Activated T-cell treated with anti-CD3 and anti-CD28 coated beads for 24 hours (primary cell): ENCODE measurements at places on chromosomes 4 and X.

DNA sequence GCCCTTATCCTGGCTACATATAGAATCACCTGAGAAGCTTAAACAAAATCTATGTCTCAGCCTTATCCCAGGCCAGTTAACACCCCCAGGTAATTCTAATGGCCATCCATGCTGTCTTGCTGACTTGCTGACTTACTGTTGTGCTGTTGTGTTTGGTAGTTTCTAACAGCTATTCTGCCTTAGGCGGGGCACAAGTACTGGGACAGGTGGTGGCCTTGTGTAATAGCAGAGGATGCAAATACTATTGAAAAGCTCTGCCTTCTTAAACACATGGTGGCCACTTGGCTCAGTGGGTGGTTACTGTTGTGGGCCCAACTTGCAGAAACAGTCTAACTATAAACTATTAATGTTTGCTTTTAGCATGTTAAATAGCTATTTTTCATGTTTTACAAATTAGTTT lies 56.2 kb downstream of the CDS1 start:
- DNase-seq: no peak

- DNase-seq: no peak
These were observed 34.9 kb downstream of the GNL3L start for GRCh38 chrX:54564936-54565335.

DNA sequence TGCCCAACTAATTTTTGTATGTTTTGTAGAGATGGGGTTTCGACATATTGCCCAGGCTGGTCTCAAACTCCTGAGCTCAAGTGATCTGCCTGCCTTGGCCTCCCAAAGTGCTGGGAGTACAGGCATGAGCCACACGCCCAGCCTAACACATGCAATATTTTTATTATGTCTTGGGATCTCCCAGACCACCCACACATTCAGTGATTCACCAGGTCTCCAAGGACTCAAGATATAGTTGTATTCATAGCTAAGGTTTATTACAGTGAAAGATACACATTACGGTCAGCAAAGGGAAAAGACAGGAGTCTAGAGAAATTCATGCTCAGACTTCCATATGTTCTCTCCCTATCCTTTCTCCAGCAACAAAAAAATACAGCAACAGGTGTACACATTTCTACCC lies 25.5 kb upstream of the FAM120C start:
- no peak for DNase-seq

DNA sequence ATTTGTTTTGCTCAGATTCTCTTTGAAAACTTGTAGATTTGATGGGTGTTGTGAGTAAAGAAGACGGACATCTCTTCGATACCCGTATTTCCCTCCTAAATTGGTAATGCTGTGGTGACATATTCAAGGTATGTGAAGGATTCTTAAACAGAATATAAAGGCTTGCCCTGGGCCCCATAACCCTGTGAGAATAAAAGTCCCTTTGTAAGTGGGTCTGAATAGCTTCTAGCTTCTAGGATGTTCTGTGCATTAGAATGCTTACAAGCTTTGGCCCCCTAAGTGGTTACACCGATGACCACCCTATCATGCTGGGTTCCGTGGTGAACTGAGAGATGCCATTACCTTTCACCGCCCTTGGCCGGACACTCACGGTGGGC lies 574 bp upstream of the MOB1B start:
- DNase-seq: no peak

GRCh38 chr4:94408549-94409374 lies 43.0 kb upstream of the PDLIM5 start:
- DNase-seq: no peak

- DNase-seq: no peak
These were observed 211.0 kb downstream of the NWD2 start for GRCh38 chr4:37455301-37456131.

DNA sequence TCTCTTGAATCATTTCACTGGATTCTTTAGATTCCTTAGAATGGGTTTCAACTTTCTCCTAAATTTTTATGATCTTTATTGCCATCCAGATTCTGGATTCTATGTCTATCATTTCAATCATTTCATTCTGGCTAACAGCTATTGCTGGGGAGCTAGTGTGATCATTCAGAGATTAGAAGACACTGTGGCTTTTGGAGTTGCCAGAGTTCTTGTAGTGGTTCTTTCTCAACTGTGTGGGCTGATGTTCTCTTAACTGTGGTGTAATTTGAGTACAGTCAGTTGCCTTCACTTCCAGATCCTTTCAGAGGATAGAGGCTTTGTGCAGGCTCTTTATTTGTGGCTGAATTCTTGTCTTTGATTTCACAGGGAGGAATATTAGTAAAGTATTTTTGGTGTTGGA lies 12.1 kb upstream of the CSN2 start:
- DNase-seq: no peak
